Hematopoietic multipotent progenitor cell treated with erythropoietin and hydrocortisone succinate and interleukin-3 and kit ligand, for 4 days (in vitro differentiated cells): ENCODE measurements at places on chromosomes 7 and 10.

DNA sequence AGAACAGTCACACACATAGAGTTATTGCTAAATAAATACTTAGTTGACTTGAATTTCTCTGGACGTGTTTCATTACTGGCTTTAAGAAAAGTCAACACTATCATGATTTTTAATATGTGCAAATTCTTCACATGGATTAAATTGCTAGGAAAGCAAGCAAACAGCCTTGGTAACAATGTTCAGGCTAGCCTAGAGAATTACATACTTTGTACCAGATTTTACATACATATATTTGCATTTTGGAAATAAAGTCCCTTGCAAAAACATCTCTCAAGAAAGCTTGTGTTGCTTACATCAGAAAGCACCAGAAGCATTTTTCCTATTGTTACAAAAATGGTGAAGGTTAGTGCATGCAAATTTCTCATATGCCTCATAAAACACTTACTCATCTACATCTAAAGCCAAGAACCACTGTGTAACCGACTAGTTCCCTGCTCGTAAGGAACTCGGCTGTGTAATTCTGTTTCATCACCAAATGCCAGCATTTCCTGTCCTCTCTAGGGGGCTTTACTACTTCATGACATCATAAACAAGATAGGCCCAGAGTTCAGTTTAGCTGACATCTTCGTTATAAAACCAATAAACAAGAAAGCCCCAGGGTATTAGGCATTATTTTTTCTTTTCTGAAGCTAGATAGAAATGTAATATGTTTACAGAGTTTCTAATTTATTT, 87.8 kb downstream of the CFAP58 start:
- peak; percentile 79 for DNase-seq

- no peak for DNase-seq
Measured at GRCh38 chr7:49848211-49848841, 74.9 kb downstream of the VWC2 start.

- no peak for DNase-seq
Measured at GRCh38 chr10:82409671-82410070, 534.7 kb downstream of the NRG3 start.

- DNase-seq: peak; percentile 25
Measured at GRCh38 chr10:47261121-47261520, 38.9 kb upstream of the GDF10 start.

DNA sequence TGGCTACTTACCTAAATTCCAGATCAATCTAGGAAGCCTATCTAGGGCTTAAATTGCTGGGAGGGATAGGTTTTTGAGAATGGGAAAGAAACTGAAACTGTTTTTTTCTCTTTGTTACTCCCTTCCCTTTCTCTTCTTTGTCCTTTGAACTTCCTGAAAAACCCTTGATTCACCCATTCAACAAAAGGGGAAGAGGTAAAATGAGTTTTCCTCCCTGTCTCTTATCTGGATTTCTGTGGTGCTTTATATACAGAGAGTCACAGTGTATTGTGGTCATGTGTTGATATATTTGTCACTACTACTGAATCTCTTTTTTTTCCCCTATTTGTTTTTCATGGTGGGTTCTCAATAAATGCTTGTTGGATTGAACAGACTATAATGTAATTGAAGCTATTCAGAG, 19.8 kb upstream of the NUP205 start:
- DNase-seq: peak; percentile 66
